ENCODE measurements at places on chromosomes 6 and 20.

DNA sequence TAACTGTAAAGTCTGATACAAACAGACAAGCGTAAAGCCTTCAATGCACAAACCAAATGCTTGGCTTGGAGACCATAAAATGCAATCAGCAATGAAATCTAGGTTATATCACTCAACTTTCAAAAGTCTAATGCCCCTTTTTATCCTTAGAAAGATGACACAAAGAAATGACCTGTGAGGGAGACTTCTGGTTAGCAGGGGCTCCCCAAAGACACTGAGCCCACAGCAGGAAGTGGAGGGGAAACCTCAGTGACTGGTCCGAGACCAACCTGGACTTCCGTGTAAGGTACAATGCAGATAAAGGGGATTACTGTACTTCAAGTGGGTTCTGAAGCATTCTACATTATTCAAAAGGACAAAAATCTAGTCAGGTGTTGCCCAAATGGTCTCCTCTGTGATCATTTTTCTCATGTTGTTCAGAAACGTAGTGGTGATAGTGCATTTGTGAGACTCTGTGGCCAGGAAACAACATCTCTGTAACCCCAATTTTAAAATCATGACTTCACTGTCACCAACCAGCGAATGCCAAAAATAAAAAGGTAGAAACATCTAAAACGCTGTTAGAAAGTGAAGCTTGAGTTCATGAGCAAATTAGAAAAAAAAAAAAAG, 88.2 kb downstream of the HIVEP2 start:
- no peak for DNase-seq

DNA sequence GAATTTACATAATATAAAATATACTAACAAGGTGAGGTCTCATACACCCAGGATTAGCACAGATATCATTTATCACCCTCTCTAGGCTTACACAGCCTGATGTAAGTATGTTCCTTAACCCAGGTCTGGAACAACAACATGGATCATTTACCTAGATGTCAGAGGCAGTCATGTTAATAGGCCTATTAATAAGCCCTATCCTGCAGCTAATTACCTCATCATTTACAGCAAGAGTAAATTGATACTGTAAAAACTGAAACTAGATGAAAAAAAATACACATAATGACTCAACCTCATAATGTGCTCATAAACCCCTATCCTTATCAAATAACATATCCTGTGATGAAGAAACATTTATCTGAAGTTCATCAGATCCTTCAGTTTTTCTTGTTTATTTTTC, 334.3 kb upstream of the MANEA start:
- no peak for DNase-seq

DNA sequence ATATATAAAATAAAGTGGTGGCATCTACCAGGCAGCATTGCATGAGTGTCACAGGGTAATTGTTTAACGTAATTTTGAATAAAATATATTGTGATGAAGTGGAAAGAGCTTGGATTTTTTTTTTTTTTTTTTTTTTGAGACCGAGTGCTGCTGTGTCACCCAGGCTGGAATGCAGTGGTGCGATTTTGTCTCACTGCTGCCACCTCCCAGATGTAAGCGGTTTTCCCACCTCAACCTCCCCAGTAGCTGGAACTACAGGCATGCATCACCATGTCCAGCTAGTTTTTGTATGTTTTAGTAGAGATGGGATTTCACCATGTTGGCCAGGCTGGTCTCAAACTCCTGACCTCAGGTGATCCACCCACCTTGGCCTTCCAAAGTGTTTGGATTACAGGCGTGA, 81.1 kb upstream of the SMIM8 start:
- no peak for DNase-seq

DNA sequence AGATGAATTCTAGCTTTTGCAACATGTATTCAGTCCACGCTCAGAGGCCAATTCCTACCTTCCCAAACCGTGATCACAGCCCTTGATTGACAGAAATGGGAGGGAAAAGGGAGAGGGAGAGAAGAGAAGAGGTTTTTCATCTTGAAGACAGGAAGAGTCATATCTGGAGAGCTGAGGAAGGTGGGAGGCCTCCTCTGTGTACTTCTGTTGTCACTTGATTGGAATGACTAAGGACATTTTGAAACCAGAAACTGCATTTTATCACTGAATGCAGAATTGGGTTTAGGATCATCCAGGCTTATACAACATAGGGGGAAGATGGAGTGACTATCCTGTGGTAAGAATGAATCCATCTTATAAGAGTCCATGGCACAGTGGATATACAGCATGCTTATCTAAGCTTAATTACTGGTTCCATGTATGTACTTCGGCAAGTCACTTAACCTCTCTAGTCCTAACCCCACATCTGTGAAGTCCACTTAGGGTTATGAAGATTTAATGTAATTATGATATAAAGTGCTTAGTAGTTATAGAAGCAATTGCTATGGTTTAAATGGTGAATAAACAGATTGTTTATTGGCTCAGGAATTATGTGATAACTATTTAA, 144.0 kb downstream of the BCKDHB start:
- no peak for DNase-seq

GRCh38 chr20:2900845-2901592, 27.7 kb downstream of the PTPRA start:
- DNase-seq = no peak

- no peak for DNase-seq
These were observed 59.2 kb upstream of the POU3F2 start for GRCh38 chr6:98775205-98775604.

GRCh38 chr20:57953638-57954037, 243.8 kb upstream of the PMEPA1 start:
- DNase-seq = no peak

- no peak for DNase-seq
These were observed 51.4 kb downstream of the TGM2 start for GRCh38 chr20:38113401-38114325.

GRCh38 chr20:64212755-64213154, 42.8 kb upstream of the PCMTD2 start:
- DNase-seq = no peak

DNA sequence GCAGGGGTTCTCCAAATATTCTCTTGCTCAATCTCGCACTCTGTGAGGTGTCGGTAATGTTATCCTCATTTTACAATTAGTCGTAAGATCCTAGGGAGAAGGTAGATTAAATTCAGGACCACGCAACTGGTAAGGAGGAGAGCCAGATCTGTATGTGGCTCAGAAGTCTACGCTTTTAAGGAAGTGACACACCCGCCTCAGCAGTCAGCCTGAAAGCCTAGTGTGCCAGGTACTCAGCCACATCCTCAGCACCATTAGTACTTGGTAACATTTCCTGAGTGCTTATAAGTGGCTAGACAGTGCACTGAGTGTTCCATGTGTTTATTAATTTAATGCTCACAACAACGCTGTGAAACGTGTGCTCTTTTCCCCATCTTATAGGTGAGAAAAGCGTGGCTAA, 63.7 kb downstream of the DHX35 start:
- DNase-seq = no peak

DNA sequence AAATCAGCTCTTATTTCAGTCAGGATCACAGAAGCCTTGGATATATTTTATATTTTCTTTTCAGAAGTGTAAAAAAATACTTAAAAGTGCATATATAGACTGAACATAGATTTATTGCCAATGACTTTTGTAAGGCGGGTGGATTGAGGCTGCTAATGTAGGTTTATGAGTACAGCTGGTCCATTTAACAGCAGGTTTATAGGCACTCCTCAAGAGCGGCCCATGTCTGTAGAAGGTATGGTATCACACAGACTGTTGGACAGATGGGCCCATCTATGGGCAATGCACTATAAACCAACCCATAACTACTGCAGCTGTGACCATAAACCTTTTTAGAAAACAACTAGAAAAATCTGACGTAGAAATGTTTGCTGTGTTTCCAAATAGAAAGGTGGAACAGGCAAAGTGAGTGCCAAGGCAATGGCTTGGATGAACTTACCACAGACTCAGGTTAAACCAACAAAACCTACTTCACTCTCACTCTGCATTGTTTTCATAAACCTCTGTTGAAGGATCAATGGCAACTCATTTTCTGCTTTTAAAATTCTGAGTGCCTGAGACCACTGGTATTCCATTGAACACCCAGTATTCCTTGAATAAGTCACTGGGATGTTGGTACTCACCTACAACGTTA, 170.6 kb upstream of the EYA4 start:
- no peak for DNase-seq

GRCh38 chr6:47599512-47599911, 98.9 kb upstream of the ADGRF4 start:
- DNase-seq = no peak
